ENCODE measurements at places on chromosomes 1 and 21.

DNA sequence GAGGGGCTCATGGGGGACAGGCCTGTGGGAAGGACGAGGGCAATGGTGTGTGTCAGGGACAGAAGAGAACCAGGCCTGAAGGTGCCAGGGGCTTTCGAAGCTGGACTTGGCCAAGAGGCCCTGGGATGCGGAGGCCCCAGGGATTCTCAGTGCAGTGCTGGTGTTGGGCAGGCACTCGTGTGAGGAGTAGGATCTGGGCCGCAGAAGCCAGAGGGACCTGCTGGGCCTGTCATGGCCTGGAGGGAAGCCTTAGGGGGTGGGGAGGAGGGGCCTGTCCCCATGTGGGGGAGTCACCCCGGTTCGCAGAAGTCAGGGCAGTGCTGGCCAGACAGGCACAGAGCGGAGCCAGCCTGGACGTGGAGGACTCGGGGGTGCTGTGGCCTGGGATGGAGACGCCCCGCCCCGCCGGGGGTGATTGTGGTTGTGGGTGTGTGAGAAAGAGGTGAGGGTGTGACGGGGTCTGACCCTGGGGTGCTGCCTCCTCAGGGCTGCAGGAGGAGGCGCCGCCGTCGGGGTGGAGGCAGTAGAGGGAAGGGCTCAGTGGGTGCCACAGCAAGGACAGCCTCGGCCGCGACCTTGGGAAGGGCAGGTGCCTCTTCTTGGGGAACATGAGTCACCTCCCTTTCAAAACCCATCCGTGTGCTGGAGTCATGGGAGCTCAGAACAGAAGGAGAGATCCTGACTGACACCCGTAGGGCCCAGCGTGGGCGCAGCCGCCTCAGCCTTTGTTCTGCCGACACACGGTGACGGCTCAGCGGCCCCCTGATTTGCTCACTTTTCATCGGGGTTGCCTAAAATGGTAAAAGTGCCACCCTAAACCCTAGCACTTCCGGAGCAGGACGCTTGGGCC lies 33.9 kb downstream of the FAAP20 start:
- DNase-seq, result no peak

DNA sequence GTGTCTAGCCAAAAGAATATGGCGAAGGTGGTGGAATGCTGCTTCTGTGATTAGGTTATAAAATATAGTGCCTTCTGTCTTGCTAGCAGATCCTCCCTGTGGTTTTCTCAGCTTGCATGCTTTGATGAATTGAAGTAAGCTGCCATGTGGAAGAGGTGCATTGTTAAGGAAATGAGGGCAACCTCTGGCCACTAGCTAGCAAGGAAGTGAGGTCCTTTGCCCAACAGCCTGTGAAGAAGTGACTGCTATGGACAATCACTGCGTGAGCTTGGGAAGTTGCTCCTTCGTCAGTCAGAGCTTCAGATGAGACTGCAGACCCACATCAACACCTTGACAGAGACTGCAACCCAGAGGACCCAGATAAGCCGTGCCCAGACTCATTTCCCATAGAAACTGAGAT lies 109.4 kb downstream of the GIPC2 start:
- no peak for DNase-seq

DNA sequence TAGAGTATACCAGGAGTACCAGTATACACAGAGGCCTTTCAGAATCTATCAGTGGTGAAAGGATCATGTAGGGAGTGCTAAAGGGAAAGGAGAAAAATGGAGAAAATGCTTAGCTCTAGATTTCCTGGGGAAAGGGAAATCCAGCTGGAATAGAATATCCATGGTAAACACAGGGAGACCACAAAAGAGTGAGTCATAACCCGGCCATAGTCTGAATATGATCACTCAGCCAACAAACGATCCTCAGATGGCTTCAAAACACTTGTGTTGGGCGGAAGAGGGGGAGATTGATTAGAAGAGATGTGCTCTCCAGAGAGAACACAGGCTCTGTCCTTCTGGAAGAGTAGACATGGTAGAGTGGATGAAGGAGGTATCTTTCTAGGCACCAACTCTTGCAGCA lies 180.6 kb downstream of the PAPPA2 start:
- DNase-seq, result no peak

GRCh38 chr1:208997726-208998312 lies 585.7 kb upstream of the CAMK1G start:
- DNase-seq, result no peak

DNA sequence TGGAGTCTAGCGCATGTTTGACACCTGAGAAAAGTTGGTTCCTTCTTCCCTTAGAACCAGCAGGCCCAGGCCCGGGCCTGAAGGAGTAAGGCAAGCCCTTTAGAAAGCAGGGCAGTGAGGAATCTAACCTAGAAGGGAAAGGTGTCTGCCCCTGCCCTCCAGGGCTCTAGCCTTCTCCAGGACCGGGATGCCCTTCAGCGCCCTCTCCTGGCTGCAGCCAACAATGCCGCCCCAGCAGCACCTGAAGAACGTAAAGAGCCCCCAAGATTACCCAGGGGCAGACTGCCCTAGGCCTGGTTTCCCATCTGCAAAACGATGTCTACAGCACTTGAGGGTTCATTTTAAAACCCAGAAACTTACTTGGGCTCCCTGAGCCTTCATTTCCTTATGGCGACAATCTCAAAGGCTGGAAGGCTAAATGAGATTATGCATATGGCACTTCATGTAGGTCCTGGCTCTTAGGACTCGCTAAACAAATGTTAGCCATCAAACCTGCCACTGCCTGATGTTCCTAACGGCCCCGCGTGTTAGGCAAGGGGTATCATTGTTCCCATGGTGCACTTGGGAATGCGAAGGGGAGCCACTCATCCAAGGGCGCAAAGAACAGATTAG lies 106.7 kb upstream of the KLHDC7A start:
- DNase-seq, result no peak

GRCh38 chr1:6634371-6635052 lies 9.8 kb downstream of the THAP3 start:
- no peak for DNase-seq

Data from substantia nigra (tissue), 51 donors.